ENCODE measurements at places on chromosomes 2 and 18. TPM values are rescaled to one million over a fixed set of nuclear protein-coding genes. Genes with fewer than 3 reads are reported as not detected.

DNA sequence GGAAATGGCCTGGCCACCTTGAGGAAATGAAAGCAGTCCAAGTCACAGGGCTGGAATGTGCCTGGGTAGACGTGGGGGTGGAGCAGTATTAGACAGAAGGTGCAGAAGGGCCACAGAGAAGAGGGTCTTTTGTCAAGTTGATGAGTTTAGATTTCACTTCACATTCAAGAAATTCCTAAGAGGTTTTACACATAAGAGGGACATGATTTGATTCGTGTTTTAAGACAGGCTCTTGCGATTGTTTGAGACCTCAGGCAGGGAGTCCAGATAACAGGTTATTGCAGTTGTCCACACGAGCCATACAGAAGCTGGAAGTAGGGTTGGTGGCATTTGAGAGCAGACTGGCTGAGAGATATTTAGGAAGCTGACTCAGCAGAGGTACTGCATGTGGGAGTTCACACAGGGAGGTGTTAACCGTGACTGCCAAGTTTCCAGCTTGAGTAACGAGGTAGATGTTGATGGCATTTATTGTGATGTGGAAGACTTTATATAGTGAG is 64.6 kb downstream of the NEB start:
- no peak for DNase-seq

- DNase-seq = no peak
These were observed 16.7 kb downstream of the CTIF start for GRCh38 chr18:48555465-48555995.

GRCh38 chr2:73284296-73285158 is at the start of gene FBXO41:
FBXO41 (minus strand) TSS chr2:73284478; CDS start chr2:73269630, 14,848 bp downstream.
- DNase-seq = no peak

The DYNAP gene
- total RNA-seq = not detected

The GPR39 gene
- 1.3 TPM for total RNA-seq

GRCh38 chr2:163703386-163703785 is 32.4 kb downstream of the FIGN start:
- DNase-seq = no peak

DNA sequence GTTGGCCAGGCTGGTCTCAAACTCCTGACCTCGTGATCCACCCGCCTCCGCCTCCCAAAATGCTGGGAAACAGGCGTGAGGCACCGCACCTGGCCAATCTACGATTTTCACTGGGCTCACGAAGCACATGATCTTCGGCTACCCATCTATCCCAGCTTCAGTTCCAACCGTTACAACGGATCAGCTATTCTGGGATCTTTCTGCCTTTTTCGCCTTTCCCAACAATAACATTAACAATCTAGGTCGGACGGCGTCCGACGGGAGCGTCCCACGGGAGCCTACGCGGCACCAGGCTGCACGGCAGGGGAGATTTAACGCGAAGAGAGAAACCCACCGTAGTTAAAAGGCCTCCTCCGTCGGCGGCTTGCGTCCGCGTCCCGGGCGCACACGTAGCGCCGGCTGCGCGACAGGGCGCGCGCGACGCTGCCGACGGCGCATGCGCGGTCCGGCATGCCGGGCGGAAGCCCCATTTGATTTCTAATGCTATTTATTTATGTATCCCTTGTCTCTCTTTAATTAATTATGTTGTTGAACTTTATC is at the start of gene MSL3B:
Gene MSL3B, minus strand, starts transcription at position 394 of the 540 bp plus-strand sequence.
- no peak for DNase-seq

- no peak for DNase-seq
These were observed 39.6 kb downstream of the INHBB start for GRCh38 chr2:120385355-120386127.

DNA sequence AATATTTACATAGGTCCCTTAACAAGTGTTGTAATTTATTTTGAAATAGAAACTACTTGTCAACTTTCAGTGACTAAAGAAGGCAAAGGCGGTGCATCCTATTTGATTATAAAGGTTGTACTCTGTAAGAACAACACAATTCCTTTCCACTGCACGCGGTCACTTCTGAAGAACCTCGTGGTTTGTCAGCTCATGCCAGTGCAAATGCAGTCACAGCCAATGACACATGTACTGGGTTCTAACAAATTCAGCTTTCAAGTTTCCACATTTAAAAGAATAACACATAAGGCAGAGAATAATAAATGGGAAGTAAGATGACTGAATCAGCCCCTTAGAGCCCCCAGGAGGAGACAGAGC is 39.7 kb downstream of the CYB5A start:
- DNase-seq = no peak

The TUBA3D gene
- total RNA-seq = not detected
